ENCODE measurements at places on chromosomes 2 and 18.

DNA sequence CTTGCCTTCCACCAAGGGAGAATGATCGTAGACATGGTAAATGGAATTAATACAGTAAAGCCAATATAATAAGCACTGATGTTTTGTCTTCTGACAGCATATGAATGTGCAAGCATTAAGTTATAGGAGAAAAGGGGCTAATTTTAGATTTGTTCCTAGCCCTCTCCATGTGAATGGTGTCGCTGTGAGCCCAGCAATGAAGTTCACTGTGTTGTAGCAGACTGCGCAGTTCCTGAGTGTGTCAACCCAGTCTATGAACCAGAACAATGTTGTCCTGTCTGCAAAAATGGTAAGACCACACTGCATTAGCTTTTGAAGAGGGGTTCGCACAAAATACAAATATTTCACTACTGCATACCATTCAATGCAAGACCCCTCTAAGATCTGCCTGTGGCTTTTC is 25.6 kb downstream of the VWC2L start:
- DNase-seq, result no peak

- no peak for DNase-seq
Measured at GRCh38 chr2:161570424-161571050, 53.7 kb upstream of the SLC4A10 start.

DNA sequence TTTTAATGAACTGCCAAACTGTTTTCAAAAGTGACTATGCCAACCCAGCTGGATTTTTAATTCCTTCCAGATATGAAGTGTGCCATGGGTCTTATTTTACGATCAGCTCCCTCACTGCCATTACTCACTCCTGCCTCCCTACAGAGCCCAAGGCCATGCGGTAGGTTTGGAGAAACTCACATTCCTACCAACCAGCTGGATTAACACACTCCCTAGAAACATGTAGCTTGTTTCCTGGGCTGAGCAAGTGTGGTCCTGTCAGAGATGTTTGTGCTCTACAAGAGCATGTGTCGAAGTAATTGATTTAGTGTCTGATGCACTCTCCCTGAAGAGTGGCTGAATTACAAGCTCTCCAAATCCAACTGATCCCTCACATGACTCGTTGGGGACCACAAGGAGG is 82.5 kb downstream of the SPP2 start:
- no peak for DNase-seq

DNA sequence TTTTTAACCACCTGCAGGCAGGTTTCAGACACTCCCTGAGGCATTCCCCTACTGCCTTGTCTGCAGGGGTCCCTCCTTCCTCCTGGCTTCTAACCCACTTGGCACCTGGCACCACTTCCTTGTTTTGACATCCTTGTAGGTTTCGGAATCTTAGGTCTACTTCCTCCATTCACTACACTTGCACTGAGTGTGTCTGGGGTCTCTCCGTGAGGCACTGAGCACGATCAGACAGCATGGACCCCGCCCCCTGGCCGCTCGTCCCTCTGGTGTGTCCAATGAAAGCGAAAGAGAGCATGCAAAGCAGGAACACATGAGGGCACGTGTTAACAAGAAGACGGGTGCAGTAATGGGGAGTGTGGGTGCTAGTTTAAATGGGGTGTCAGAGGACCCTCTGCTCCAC is 63.8 kb downstream of the HAUS1 start:
- no peak for DNase-seq

DNA sequence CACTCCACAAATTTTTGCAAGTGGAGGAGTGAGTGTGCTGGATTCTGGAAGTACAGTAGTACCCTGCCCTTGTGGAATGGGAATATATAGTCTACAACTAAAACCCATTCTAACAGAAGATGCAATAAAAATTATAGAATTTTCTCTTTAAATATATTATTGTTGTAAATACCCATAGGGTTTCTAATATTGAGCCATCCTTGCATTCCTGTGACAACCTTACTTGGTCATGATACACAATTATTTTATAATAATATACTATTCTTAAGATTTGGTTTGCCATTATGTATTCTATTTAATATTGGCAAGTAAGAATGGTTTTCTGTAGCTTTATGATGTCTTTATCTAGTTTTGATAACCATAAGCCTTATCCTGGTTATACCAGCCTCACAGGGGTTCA is 52.2 kb downstream of the EML6 start:
- no peak for DNase-seq

DNA sequence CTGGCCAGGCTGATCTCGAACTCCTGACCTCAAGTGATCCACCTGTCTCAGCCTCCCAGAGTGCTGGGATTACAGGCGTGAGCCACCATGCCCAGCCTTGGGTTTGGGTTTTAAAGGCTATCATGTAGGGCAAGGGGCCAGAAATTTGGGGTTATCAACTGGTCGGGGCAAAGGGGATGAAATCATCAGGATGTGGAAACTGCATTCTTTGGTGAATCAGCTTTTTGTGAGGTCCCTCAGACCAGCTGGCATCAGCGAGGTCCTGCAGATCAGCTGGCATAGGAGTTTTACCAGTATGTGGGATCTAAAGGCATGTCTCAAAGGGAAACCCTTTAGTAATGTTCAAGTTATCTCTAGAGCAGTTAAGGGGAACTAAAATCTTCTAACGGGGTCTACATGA is 6.4 kb upstream of the GEMIN6 start:
- no peak for DNase-seq

GRCh38 chr2:20507166-20507692 is 60.4 kb downstream of the RHOB start:
- DNase-seq, result no peak

DNA sequence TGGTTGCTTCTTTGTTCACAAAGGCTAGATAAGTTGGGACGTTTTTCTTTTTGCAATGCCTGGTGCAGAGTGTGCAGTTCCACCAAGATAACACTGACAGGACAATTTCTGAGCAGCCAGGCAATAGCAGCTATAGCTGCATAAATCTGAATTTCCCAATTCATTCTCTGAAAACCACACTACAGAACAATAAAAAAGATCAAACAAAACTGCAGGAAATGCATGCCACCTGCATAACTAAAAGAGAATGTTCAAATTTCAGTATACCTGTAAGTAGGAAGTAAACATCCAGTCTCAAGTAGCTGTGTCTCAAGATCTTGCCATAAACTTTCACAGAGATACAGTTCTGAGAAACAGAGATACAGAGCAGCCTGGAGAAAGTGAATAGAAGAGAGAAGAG is 5.3 kb upstream of the KCTD18 start:
- no peak for DNase-seq

DNA sequence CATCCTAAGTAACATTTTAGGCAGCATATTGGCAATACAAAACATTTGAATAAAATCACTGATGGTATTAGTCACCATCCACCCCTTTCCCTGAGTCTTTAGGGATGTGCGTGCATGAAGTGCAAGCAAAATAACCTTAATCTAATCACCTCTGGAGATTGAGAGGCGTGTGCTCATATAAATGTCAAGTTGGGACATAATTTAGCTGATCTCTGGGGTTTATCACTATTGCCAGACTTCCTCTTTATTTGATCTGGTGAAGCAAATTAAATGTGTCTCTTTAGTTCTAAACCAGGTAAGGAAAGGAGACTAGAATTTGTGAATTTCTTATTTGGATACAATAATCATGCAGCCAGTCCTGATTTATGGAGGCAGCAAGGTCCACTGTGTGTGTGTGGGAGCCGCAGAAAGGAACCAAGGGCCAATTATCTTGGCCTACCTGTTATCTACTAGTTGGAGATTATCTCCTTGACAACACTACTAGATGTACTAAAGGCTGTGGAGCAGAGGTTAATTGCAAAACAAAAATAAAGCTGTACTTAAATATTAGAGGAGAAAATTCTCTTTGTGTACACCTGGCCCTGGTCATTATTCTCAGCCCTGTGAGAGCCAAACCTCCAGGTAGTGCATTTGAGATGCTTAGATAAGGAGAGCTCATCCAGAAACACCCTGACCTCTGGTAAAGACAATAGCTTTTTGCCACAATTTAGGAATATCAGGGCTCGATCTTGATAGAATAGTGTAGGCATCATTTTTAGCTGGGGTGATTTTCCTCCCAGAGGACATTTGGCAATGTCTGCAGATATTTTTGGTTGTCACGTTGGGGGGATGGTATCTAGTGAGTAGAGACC is 78.2 kb downstream of the HRH4 start:
- DNase-seq, result no peak

DNA sequence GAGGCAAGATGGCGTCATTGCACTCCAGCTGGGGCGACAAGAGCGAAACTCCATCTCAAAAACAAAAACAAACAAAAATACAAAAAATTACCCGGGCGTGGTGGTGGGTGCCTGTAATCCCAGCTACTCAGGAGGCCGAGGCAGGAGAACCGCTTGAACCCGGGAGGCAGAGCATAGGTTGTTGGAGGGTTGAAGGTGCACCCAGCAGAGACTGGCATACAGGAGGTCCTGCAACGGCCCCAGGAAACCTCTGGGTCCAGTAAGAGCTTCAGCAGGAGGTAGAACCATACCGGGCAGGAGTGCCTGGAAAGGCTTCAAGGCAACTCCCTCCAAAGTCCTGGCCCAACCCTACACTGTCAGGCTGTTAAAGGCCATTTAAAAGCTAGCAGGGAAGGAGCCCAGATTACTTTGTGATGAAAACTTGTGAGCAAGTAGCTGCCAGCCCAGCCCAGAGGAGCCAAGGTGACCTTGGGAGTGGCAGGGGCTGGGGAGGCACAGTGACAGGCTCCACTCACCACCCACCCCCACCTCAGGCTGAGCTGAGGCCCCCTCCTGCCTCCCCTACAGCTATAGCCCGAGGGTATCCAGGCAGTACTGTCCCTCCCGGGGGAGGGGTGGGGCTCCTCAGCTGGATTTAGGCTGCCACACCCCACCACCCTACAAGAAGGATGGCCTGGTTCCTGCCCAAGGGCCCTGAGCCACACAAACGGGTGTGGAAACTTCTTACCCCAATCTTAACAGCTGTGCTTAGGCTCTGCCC is 28.1 kb downstream of the TFCP2L1 start:
- no peak for DNase-seq

- no peak for DNase-seq
Measured at GRCh38 chr18:69400253-69400975, at the start of gene DOK6. TSS of gene DOK6 (plus strand) at chr18:69400888.

GRCh38 chr2:8544786-8545694 is 136.8 kb upstream of the ID2 start:
- peak; percentile 62 for DNase-seq

DNA sequence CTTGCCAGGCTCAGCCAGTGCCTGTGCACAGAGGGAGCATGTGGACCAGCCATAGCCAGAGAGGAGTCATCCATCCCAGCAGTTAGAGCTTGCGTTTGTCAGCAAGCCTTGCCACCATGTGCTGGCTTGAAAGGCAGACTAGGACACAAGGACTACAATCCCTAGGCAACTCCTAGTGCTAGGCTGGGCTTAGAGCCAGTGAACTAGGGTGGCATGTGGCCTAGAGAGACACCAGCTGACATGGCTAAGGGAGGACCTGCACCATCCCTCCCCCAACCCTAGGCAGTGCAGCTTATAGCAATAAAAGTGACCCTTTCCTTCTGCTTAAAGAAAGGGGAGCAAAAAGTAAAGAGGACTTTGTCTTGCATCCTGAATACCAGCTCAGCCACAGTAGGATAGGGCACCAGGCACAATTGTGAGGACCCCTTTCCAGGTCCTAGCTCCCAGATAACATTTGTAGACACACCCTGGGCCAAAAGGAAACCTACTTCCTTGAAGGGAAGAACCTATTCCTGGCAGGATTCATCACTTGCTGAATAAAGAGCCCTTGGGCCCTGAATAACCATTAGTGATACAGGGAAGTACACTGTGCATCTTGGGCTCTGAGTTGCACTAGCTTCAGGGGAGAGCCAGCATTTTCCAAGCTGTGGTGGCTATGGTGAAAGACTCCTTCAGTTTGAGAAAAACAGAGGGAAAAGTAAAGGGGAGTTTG is 38.7 kb upstream of the UXS1 start:
- no peak for DNase-seq

GRCh38 chr18:66432636-66433035 is 171.3 kb downstream of the CDH19 start:
- no peak for DNase-seq

DNA sequence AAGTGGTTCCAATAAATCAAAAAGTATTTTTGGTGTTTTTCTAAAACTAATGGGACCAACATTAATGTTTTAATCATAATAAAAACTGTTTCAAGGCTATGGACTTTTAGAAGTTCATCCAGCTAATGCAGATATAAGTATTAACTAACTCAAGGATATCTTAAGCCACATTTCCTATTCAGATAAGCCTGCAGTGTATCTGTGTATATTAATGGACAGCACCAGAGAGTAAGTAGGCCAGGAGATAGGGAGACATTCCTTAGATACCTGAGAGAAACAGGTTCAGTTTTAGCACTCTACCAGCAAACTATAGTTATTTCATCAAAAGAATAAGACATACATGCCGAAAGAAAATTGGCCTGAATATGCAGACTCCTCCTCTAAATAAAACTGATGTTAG is 27.3 kb downstream of the PREPL start:
- DNase-seq, result no peak

- no peak for DNase-seq
Measured at GRCh38 chr18:79200546-79201268, 131.5 kb downstream of the ATP9B start.

DNA sequence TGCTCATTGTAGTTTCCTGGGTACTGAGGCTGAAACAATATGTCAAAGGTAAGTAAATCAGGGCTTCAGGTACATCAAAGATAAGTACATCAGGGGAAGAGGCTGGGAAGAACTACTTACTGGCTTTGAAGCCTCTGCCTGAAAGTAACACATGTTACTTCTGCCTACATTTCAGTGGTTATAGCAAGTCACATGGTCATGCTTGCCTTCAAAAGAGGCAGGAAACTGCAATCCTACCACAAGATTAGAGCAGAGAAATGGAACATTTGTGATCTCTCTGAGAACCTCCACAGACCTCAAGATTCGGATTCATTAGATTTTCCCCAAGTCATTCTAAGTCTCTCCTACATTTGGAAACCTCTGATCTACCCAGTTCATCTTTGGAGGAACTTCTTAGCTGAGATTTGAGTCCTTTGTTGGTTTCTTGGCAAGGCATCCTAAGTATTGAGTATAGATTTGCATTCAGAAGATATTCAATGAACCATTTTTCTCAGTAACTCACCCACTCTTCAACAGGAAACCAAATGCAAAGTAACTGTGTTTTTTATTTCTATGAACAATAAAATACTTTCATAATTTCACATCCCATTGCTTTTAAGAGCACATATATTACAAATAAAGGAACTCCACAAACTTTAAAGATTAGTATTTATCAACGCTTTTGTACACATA is 48.5 kb upstream of the CCDC195 start:
- DNase-seq, result no peak

DNA sequence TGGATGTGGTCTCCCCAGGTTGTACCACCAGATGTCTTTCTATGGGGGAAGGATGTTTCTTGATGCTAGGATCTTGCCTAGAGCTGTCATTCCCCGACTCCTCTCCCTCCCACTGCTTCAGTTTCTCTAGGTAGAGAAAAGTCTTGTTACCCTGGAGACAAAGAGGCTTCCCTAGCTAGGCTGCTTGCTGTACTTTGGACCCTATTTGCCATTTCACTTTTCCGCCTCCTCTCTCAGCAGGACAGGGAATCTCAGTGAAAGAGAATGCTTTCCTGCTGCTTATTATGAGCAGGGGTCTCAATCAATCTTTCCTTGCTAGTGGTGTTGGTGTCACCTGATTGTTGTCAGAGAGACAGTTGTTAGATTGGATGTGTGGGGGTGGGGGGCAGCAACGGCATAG is 818.8 kb upstream of the GYPC start:
- DNase-seq, result no peak

- DNase-seq, result no peak
Measured at GRCh38 chr2:197348721-197349360, 38.3 kb upstream of the ANKRD44 start.
